ENCODE measurements at places on chromosomes 5 and 9.
A peak's percentile ranks its signal among the peaks of the same experiment; 100 is the strongest.

GRCh38 chr5:80069918-80070318, 34.8 kb downstream of the THBS4 start:
- no peak for DNase-seq

DNA sequence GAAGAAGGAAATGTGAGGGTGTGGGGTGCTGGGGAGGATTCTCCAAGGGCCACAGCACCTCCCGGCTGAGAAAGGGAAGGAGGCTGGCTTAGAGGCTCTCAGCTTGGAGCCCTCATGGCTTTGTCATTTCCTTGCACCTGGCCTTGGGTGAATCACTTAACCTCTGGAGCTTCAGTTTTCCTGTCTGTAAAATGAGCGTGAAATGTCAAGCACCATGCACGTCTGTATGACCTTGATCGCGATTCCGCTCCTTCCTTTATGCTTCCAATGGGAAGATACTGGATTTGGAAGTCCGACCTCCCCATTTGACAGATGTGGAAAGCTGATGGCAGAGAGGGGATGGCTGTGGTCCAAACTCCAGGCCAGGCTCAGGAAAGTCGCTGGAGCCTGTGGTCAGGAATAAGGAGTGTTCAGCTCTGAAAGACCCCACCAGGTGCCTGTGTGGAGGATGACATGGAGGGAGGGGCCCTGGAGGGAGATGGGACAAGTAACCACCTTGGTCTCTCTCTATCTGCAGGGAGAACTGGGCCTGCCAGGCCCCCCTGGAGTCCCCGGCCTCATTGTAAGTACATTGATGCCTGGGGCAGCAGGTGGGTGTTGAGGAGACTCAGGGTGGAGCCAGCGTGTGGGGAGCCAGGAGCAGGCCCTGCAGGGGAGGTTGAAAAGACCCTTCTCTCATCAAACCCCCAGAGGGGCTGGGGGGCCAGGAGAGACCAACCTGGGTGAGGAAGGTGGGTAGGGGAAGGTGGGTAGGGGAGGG, 66.5 kb downstream of the COL27A1 start:
- no peak for DNase-seq

DNA sequence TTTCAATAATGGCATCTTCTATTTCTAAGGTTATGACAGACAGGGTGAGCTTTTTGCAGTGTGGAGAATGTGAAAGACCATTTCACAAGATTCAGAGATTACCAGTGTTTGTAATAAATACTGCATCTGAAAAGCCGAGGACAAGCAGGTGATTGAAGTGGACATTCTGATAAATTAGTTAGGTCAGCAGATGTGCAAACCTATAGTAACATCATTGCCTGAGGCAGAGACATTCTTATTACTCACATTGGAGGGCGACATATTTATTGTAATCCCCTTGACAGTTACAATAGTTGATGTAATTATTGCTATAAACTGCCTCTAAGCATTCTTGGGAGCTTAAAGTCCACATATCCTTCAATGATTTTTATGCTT, 3.3 kb downstream of the RASGRF2 start:
- DNase-seq: no peak

- no peak for DNase-seq
These were observed 403.9 kb downstream of the CDH18 start for GRCh38 chr5:19584131-19584530.

- no peak for DNase-seq
These were observed 26.3 kb downstream of the SLC46A2 start for GRCh38 chr9:112864403-112864802.

DNA sequence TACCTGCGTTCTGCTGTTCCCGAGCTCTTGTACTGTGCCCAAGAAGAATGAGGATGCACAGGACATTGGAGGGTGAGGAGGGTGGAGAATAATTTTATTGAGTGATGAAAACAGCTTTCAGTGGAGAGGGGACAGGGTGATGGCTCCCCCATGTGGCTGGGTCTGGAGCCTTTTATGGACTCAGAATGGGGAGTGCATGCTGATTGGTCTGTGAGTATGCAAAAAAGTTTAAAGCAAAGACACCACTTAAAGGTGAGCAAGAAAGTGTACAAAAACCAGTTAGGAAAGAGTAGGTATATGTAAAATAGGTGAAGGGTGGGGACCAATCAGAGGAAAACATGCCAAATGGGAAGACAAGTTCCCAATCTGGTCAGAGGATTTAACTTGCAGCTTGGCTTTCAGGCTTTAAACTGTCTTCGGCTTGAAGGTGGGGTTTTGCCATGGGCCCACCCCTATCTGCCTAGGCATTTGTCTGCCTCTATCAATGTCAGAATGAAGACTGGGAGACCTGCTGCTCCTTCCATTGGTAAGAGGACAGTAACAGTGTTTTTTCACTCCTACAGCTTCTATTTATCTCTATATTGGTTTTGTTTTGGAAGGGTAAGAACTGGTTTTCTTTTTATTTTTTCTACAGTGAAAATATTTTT, 118.0 kb upstream of the RAI14 start:
- DNase-seq: no peak

- no peak for DNase-seq
These were observed 143.1 kb downstream of the ELAVL2 start for GRCh38 chr9:23682891-23683431.

DNA sequence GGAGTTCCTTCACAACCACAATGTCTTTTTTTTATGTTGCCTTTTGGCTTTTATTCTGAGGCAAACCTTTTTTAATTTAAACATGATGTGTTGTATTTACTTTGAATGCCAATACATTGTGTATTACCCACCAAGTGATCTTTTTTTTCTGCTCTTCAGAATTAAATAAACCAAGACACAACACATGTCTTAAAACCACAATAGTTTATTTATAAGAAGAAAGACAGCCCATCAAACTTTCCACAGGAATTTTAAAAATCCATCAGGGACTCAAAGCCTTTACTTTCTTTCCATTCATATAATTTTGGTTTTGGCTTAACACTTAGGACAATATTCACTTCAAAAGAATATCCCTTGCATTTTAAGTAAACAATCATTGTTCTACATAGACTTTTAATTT, 321.8 kb upstream of the MEF2C start:
- no peak for DNase-seq

GRCh38 chr5:54728588-54728915, 211.0 kb downstream of the SNX18 start:
- DNase-seq: no peak

DNA sequence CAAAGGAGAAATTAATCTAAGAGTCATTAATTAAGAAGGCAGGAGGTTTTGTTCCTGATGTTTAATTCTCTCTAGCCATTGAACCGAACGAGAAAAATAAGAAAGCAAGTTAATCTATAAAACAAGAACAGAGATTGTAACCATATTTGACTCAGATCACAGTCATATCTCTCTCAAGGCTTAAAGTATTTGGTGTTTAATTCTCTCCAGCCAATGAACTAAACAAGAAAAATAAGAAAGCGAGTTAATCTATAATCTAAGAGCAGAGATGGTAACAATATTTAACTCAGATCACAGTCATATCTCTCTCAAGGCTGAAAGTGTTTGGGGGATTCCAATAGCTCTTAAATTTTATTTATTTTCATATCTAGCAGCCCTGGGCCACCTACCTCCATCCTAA, 74.4 kb upstream of the SHISAL2B start:
- no peak for DNase-seq

DNA sequence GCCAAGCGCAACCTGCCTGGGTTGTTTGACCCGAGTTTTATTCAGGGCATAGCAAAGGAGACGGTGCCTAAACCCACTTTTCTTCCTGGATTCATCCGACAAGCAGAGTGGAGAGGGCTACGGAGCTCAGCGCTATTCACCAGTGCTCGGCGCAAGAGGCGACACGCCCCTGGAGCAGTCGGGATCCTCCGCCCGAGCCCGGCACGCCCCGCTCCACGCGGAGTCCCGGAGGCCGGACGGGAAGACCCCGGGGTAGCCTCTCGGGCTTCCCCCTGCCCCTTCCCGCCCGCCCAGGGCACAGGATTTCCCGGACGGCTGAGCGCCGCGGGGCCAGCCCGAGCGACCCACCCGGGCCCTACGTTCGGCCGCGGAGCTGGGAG, 427 bp downstream of the SERINC5 start:
- no peak for DNase-seq

- DNase-seq: peak; percentile 97
These were observed 36.8 kb downstream of the NSG2 start for GRCh38 chr5:174082286-174082685.

DNA sequence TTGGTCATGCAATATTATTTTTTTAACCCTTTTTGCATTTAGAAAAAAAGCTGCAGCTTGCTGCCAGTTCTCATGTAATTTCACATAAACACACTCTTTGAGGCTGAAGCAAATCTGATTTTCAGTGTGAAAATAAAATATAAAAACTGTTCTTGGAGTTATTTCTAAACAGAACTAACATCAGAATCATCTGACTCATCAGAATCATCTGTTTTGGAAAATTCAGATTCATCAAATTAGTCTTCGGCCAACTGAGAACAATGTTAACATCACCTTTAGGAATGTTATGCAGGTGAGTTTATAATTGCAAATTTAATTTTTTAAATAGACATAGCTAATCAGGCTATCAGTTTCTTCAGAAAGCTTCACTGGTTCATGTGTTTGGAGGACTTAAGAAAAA, 45.3 kb downstream of the ZCCHC7 start:
- DNase-seq: no peak

- DNase-seq: no peak
These were observed 78.5 kb downstream of the C9orf152 start for GRCh38 chr9:110129425-110129824.

DNA sequence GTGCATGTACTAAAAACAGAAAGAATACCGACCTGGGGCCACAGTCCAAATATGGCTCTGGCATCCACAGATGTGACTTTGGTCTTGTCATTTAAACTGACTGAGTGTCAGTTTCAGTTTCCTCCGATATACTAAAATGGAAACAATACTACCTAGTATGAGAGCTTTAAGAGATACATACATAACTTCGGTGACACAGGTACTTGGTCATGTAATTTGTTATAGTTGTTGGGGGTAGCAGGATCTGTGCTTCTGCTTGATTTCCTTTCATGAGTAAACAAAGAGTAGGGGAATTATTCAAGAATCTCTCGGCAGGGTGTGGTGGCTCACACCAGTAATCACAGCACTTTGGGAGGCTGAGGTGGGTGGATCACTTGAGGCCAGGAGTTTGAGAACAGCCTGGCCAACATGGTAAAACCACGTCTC, 32.1 kb downstream of the MTMR12 start:
- no peak for DNase-seq

DNA sequence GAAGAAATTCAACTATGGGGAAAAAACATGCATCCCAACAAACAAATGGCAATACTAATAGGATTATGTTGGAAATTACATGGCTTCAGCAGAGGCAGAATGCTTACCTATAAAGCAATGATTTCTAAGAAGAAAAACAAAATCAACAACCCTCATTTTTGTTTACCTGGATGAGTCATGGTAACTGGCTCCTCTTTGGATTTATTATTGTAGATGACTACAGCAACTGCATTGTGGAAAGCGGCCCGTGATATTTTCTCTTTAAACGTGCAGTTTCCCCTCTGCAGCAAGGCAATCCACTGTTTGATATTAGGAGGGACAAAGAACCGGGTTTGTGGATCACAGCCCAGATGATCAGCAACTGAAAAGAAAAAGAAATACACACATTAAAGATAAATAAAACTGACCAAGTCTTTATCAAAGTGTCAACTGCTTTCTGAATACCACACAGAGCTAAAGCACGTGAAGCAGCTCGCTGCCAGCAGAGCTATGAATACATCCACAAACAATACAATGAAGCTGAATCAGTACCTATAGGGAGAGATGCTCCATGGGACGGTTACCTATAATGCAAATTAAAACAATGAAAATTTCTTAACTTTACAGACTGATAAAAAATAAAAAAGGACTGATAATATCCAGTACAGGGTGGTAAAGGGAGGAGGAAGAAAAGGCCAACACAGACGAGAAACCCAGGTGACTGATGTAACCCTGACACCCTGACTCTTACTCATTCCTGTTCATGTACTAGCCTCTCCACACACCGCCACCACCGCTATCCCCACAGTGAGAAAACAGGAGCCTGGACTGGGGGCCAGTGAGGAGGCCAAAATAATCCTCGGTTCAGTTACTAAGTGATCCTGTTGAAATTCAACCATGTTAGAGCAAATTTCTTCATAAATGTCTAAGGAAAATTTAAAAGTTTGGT, 31.0 kb downstream of the RNF130 start:
- no peak for DNase-seq

- no peak for DNase-seq
These were observed 6.6 kb downstream of the ITK start for GRCh38 chr5:157187046-157187754.

- DNase-seq: peak; percentile 86
These were observed 14.3 kb upstream of the MGAT1 start for GRCh38 chr5:180816608-180817534.

DNA sequence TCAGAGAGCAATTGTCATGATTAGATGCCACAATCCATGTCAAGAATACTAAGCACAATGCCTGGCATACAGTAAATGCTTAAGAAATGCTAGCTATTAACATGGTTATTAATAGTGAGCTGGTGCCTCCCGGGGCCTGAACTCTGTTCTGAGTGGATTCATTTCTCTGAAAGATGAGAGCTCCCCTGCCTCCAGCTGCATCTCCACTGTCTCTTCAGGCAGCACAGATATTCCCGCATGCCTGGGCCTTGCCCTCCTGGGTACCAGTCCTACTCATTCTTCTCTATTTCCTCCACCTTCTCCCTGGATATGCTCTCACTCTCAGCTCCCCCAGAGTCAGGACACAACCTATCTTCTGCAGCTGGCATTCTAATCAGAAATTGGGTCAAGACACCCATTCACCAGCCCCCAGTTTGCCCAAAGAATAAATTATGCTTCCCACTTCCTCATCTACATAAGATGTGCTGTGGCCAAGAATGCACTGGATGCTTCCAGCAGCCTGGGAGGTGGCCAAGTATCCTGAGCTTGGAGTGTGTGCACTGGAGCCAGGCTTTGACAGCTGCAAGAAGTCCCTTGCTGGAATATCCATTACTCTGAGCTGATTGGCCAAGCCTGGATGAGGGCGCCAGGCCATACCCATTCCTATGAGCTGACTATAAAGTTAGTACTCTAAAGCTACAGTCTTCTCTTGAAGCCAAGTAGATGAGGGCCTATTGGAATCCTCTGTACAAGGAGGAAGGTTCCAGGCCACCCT, 669.0 kb downstream of the ACTL7B start:
- peak; percentile 22 for DNase-seq

DNA sequence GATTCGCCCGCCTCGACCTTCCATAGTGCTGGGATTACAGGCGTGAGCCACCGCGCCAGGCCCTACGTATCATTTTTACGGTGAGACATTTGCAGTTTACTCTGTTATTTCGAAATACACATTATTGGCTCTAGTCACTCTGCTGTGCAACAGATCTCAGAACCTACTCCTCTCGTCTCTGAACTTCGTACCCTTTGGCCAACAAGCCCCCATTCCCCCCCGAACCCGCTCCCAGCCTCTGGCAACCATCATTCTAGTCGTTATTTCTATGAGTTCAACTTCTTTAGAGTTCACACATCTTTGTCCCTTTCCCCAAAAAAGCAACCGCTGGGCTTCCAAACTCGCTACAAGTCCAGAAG, 735 bp downstream of the PTGR1 start:
- DNase-seq: no peak

GRCh38 chr5:122291000-122291901, 20.8 kb upstream of the SNCAIP start:
- DNase-seq: no peak

Data from NCI-H2029 treated with DMSO at 0.1 percent for 48 hours (cell line).